ENCODE measurements at places on chromosomes 1 and 21. TPM values are rescaled to one million over a fixed set of nuclear protein-coding genes. Genes with fewer than 3 reads are reported as not detected.

DNA sequence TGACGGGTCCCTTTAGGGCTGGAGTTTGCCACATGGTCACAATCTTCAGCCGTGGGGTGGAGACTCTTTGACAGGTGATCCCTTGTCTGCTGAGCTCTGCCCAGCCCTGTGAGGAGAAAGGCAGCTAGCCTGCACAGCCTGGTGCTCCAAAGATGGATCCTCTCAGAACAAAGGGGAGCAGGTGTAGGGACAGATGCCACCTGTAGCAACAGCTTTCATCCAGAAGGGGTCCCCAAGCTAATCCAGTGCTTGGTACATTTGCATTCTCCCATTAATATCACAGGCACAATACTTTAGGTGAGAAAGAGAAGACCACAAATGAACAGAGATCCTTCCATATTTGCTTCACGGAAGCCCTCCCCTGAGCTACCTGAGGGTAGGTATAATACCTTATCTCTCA lies 93.2 kb downstream of the CCDC185 start:
- H3K4me1 ChIP-seq: no peaks in the 10 kb centered on the region
- no peaks in the 10 kb centered on the region for H3K27me3 ChIP-seq
- no peak overlapping the region for H3K4me3 ChIP-seq

Gene PRAMEF1
- total RNA-seq: not detected

GRCh38 chr1:165827268-165828102 lies at the start of gene UCK2:
UCK2 (plus strand) TSS chr1:165827614; CDS start chr1:165827834, 220 bp downstream.
- H3K27me3 ChIP-seq: no peaks in the 10 kb centered on the region
- H3K4me3 ChIP-seq: peak within 1 kb of the TSS; percentile 67
- H3K36me3 ChIP-seq: no peaks in the 10 kb centered on the region
- peaks cover 16% of the 10 kb centered on the region for H3K4me1 ChIP-seq

- DNase-seq: no peak
- no peak overlapping the region for H3K27ac ChIP-seq
- no peaks in the 10 kb centered on the region for H3K27me3 ChIP-seq
- H3K36me3 ChIP-seq: no peaks in the 10 kb centered on the region
- no peak overlapping the region for H3K4me3 ChIP-seq
Measured at GRCh38 chr21:37682966-37683365, 233.3 kb downstream of the KCNJ6 start.

Gene FMN2
- total RNA-seq: not detected

Gene AUNIP
- 0.50 TPM for total RNA-seq

Gene FMO1
- total RNA-seq: not detected

Gene ARHGAP30
- total RNA-seq: 246 TPM

Gene RAP1GAP
- total RNA-seq: not detected

Gene ESPN
- 1.1 TPM for total RNA-seq

Gene AMY2A
- not detected for total RNA-seq
